ENCODE measurements at places on chromosomes 11 and 22. TPM values are rescaled to one million over a fixed set of nuclear protein-coding genes. Genes with fewer than 3 reads are reported as not detected.

The PTPN5 gene
- 1.4 TPM for polyA plus RNA-seq

The LRRC4C gene
- 5.1 TPM for polyA plus RNA-seq

The ACTN3 gene
- not detected for polyA plus RNA-seq

The ABCC8 gene
- polyA plus RNA-seq: 3.8 TPM

The WT1 gene
- polyA plus RNA-seq: 0.45 TPM

The SPON1 gene
- polyA plus RNA-seq: 94.9 TPM

The ZNF214 gene
- polyA plus RNA-seq: 10.3 TPM

The OR10A2 gene
- polyA plus RNA-seq: not detected

The XKR3 gene
- not detected for polyA plus RNA-seq

The WNT7B gene
- polyA plus RNA-seq: 18.5 TPM

The ADAMTS8 gene
- 4.6 TPM for polyA plus RNA-seq

The RIBC2 gene
- 10.5 TPM for polyA plus RNA-seq

The ADSL gene
- polyA plus RNA-seq: 89.5 TPM

The ESAM gene
- 108 TPM for polyA plus RNA-seq

The DGCR6 gene
- polyA plus RNA-seq: 12.6 TPM

All from left lung (tissue), 14 donors.